GM12878 (cell line): ENCODE measurements at places on chromosomes 16 and 17. TPM values are rescaled to one million over a fixed set of nuclear protein-coding genes. Genes with fewer than 3 reads are reported as not detected.

DNA sequence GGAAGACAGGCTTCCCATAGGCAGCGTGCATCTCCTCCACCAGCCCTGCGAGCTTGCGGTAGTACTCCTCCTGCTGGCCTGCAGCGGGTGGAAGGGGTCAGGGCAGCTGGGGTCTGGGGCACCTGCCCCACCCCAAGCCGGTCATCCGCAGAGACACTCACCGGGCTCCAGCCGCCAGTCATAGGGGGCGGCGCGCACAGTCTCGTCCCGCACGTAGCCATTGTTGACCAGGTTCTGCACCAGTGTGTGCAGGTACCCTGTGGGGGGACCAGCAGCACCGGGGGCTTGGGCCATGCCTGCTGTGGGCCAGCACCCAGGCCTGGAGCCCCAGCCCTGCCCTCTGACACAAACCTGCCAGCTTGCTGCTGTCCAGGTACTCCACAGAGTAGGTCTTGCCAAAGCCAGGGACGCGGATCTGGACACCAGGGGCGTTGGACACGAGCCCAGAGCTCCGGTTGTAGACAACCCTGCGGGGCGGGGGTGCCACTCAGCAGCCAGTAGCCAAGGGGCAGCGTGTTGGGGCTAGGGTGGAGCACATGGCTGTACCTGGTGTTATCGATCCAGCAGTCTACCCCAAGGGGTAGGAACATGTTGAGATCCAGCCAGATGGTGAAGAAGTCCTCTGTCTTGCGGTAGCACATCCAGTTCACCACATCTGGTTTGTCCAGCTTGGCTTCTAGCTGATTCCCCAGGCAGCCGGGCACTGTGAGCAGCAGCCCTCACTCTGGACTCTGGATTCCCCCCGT lies 1.2 kb downstream of the LCAT start:
- DNase-seq: no peak

GRCh38 chr16:56038564-56039098 lies 152.7 kb upstream of the GNAO1 start:
- DNase-seq: no peak

DNA sequence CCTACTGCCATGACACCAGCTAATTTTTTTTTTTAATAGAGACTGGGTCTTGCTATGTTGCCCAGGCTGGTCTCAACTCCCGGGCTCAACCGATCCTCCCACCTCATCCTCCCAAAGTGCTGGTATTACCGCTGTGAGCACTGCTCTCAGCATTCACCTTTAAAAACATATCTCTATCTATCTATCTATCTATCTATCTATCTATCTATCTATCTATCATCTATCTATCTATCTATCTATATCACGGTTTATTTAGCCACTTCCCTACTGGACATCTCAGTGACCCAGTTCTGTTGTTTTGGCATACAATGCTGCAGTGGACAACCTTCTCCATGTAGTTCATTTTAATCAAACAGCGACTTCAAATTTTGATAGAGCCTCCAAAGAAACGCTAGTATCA lies 1.3 kb upstream of the PHAF1 start:
- DNase-seq: no peak

- DNase-seq: no peak
Measured at GRCh38 chr17:47295037-47295873, 28.5 kb upstream of the EFCAB13 start.

- DNase-seq: no peak
Measured at GRCh38 chr16:46632778-46633733, 11.9 kb upstream of the SHCBP1 start.

DNA sequence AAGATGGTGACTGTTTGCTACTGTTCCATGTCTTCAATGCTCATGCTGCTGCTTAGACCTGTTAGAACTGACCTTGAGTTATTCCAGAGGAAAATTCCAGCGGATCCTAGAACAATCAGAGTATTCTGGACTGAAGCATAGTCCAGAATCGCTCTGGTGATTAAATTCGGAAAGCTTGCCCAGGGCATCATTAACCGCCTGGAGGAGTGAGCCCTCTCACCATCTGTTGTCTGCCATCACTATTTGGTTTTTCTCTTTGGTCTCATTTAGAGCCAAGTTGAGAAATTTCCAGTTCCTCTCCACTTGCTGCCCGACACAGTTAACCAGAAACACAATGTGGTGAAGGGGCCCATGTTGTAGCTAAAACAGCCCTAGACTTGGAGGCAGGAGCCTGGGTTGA lies 104.1 kb downstream of the BMERB1 start:
- no peak for DNase-seq

DNA sequence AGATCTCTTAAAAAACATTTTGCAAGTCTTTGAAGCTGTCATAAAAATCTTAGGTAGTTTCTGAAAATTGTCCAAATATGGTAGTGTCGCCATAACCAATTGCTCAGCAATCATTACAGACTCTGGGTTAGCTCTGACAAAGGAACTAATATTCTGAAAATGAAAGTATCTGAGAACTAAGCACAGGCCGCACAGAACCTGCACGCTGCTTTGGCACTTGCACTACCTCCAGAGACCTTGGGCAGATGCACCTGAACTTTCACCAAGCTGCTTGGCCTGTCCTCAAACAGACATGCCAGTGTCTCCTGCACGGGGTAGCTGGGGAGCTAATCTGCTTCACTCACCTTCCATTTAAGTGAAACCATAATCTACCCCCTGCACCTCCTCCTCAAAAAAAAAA lies 317.0 kb downstream of the MAF start:
- DNase-seq: no peak

DNA sequence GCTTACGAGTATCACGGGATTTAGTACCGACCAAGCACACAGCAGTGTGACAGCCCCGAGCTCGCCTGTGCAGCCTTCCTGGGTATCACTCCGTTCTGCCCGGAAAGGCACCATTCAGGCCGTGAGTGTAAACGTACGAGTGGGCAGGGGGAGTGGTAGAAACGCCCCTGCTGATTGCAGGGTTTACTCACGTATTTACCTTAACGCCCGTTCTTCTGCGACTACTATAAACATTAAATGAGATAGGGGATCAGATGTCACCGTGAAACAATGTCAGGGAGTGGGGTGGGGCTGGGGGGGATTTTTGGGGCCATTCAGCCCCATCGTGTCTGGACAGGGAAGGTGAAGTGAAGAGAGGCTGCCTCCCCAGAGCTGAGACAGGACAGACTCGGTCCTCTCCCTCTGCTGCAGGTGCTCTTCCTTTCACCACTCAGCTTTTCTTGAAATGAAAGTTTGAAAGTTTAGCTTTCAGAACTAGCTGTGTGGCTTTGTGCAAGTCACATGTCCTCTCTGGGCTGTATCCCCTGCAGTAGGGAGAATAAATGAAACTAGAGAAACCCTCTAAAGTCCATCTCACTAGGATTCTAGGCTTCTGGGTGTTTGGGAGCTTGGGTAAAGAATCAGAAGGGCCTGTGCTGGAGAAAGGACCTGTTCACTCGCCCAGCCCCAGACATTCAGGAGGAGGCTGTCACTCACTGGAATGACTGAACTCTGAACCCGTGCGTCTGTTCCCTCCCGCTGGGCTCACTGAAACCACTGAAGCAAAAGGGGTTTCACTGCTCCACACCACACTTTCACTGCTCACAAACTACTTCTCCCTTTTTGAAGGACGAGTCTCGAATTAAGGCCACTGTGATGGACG lies 66.7 kb downstream of the RPA1 start:
- peak; percentile 17 for DNase-seq

- DNase-seq: no peak
Measured at GRCh38 chr17:33225509-33225908, 67.6 kb downstream of the ASIC2 start.

GRCh38 chr17:73595479-73595878 lies 48.8 kb downstream of the SDK2 start:
- DNase-seq: no peak

DNA sequence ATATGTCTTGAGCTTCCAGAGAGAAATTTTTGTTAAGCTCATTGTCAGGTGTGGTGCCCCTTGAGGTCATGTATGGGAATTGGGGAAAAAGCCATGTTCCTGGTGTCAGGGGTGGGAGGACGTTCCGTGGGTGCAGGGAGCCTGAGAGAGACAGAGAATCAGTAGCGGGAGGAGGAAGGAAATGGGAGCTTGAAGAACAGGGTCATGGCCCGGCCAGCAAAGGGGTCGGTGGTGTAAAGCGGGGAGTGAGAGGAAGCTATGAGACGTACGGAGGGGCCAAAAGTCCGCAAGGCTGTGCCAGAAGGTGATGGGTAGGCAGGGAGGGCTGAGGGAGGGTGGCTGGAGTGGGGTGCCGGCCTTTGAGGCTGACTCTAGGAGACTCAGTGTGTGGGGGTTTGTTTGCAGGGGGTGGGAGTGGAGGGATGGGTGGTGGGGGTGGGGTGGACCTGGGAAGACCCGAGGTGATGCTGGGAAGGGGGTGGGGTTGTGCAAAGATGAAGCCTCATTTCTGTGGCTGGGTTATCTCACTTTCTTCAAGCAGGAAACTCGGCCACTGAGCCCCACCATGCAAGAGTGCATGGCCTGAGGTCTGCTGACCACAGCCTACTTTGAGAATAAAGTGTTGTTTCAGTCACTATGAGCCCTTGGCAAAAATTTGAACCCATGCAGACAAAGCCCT lies 63.6 kb downstream of the PLCG2 start:
- DNase-seq: no peak

The KIF2B gene
- total RNA-seq: not detected in 2 replicates

The NEUROD2 gene
- not detected in 2 replicates for total RNA-seq

The HNF1B gene
- 2.6 and 2.7 TPM in 2 replicates for total RNA-seq

The ARHGAP44 gene
- 0.61 and 1.1 TPM in 2 replicates for total RNA-seq

The CA10 gene
- total RNA-seq: not detected in 2 replicates

The TBC1D3E gene
- total RNA-seq: not detected in 2 replicates

The FLYWCH1 gene
- 27.8 and 33.8 TPM in 2 replicates for total RNA-seq

The KRTAP3-1 gene
- total RNA-seq: not detected in 2 replicates

The PRAC1 gene
- not detected in 2 replicates for total RNA-seq
